ENCODE measurements at places on chromosomes 7 and 10.

GRCh38 chr7:34069676-34070075 lies 164.3 kb downstream of the BMPER start:
- no peak for DNase-seq

DNA sequence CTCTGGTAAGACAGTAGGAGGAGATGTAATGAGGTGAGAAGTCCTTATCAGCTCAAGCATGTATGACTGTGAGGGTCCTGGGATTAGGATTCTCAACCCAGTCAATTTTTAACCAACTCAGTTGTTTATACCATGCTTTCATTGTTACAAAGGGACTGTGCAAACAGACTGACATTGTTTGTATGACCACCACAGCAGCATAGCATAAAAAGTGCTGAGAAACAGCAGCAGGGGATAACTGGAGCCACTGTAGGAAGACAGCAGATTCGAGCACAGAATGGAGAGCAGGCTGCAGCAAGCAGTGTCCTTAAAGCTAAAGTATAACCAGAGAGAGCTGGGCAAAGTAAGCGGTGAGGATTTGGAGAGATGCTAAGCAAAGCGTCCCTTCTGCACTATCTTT lies 829.5 kb downstream of the REEP3 start:
- DNase-seq: no peak

DNA sequence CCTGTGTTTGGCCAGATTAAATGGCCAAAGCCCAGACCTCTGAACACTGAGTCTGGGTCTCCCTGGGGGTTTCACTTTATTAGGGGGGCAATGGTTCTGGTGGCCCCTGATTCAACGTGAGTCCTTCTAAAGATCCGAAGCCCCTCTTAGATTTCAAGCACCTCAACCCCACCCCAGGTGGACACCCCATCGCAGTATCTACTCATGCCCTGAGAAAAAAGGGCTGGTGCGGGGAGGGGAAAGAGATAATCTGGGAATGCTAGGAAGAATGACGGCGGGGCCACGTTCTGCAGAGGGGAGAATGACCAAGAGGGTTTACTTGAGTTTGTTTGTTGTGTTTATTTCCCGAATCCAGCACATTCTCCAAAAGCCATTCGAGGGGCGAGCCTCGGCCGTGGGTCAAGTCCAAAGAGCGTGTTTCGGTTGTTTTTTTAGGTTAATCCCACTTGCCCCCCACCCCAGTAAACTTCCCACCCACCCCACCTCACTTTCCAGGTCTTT lies 832 bp downstream of the PDLIM1 start:
- no peak for DNase-seq

GRCh38 chr7:155300641-155301452 lies 3.2 kb downstream of the INSIG1 start:
- DNase-seq: no peak

- DNase-seq: no peak
Measured at GRCh38 chr7:155222061-155222460, 75.6 kb upstream of the INSIG1 start.

GRCh38 chr10:122363722-122364463 lies 10.6 kb upstream of the PLEKHA1 start:
- DNase-seq: peak; percentile 17

GRCh38 chr10:15660990-15661389 lies 58.7 kb downstream of the ITGA8 start:
- no peak for DNase-seq

Measured in activated CD8-positive, alpha-beta memory T cell treated with anti-CD3 and anti-CD28 coated beads, Interleukin-2, amount 50 U/mL, for 48 hours (primary cell).